RPMI7951 (cell line): ENCODE measurements at places on chromosomes 11 and 22. TPM values are rescaled to one million over a fixed set of nuclear protein-coding genes. Genes with fewer than 3 reads are reported as not detected.

PRR5L gene
- 23.2 and 42.0 TPM in 2 replicates for total RNA-seq

GRCh38 chr11:94000659-94001058, 20.5 kb upstream of the HEPHL1 start:
- no peak for DNase-seq

DNA sequence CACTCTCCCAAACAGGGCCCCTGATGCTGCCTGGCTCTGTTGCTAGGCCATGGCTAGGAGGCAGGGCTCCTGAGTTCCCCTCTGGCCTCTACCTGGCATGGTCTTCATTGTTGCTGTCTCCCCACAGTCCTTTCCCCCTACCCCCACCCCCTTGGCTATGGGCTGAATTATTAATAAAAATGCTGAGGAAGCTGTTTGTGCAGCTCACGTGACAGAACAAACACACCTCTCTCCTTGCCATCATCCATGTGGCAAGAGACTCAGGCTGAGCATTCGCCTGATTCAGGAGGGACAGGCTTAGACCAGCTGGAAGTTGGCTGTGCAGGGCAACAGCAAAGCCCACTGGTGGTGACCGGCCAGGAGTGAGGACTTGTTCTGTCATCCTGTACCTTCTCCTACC, 4.2 kb upstream of the SYT7 start:
- no peak for DNase-seq

- DNase-seq: no peak
Observed at GRCh38 chr11:47508240-47508957, 44.5 kb downstream of the CELF1 start.

SCGB1A1 gene
- not detected in 2 replicates for total RNA-seq

IGLL1 gene
- total RNA-seq: not detected in 2 replicates

DNA sequence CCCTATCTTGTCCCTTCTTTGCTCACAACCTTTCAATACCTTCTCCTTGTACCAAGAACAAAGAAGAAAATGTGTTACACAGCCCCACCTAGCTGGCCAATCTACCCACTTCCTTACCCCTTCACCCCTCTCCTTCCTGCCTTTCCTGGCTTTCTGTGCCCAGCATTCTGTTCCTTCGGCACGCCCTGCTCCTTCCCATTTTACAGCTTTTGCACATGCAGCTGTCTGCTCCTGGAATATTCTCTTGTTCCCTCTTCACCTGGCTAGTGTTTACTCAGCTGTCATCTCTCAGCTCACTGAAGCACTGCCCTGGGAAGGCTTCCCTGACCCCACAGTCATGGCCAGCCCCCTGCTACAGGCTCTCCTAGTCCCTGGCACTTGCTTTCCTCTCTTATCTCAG, 30.7 kb downstream of the SERPINH1 start:
- no peak for DNase-seq

- no peak for DNase-seq
Observed at GRCh38 chr11:4508886-4509285, 26.4 kb downstream of the OR52K1 start.

HOATZ gene
- not detected in 2 replicates for total RNA-seq

DNA sequence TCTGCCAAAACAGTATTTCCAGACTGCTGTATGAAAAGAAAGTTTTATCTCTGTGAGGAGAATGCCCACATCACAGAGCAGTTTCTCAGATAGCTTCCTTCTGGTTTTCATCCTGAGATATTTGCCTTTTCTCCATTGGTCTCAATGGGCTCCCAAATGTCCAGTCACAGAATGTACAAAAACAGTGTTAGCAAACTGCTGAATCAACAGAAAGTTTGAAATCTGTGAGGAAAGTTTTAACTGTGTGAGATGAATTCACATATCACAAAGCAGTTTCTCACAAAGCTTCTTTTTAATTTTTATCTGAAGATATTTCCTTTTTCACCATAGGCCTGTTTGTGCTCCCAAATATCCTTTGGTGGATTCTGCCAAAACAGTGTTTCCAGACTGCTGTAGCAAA, 207.2 kb upstream of the TRIM48 start:
- no peak for DNase-seq

GRCh38 chr22:24588381-24588756, 4.5 kb downstream of the LRRC75B start:
- peak; percentile 29 for DNase-seq

DNA sequence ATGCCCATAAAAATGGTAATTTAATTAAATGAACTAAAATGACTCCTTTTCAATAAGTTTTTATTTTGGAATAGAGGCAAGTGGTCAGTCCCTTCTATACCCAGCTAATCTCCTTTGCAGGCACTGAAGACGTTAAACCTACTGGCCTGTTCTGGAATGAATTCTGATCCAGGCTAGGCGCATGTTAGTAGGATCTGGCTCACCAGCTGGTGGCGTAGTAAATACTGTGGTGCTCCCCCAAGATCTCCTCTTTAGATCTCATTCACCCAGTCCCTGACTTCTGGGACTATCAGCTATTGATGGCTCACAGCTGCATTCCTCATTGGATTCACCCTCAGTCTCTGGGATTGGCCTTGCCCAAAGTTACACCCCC, 173.7 kb upstream of the DDI1 start:
- no peak for DNase-seq

IFITM10 gene
- total RNA-seq: 4.3 and 6.6 TPM in 2 replicates

GRCh38 chr11:108500721-108501120, 2.5 kb upstream of the POGLUT3 start:
- DNase-seq: no peak

C11orf87 gene
- total RNA-seq: not detected in 2 replicates

GRCh38 chr22:50524676-50525103, 708 bp downstream of the SCO2 start:
- peak; percentile 47 for DNase-seq

GRCh38 chr22:49068861-49069500, 758.7 kb downstream of the BRD1 start:
- no peak for DNase-seq

GRCh38 chr11:100956351-100956750, 173.3 kb downstream of the PGR start:
- DNase-seq: no peak

TBX10 gene
- not detected in 2 replicates for total RNA-seq

DNA sequence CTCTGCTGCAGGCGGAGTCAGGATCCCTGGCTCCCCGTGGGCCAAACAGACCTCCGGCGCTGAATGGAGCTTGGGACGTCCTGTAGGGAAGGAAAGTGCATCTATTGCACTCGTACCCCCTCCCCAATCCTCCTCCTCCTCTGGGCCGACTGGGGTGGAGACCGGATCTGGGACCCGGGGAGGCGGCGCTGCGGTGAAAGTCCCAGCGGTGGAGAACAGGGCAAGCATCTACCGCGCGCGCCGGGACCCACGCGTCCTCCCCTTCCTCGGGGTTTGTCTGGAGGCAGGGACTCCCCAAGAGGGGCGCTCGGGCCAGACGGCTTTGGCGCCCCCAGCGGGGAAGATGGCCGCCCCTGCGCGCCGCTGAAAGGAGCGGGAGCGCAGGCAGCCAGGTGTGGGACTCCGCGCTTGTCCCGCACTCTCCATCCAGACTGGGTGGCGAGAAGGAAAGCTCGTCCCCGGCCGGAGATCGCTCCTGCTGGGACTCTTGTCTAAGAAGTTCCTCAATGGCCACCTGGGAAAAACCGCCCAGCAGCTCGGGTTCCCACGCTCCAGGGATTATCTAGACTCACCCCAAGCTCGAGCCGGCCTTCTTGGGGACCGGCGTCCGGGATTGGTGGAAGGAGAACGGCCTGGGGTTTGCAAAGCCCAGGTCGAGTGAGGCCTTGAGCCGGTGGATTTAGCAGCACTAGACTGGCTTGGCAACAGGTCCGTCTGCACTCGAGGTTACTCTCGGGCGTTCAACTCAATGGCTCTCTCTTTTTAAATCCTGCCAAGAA, 718 bp downstream of the FADS2 start:
- no peak for DNase-seq

THY1 gene
- 949 and 1,053 TPM in 2 replicates for total RNA-seq

DNA sequence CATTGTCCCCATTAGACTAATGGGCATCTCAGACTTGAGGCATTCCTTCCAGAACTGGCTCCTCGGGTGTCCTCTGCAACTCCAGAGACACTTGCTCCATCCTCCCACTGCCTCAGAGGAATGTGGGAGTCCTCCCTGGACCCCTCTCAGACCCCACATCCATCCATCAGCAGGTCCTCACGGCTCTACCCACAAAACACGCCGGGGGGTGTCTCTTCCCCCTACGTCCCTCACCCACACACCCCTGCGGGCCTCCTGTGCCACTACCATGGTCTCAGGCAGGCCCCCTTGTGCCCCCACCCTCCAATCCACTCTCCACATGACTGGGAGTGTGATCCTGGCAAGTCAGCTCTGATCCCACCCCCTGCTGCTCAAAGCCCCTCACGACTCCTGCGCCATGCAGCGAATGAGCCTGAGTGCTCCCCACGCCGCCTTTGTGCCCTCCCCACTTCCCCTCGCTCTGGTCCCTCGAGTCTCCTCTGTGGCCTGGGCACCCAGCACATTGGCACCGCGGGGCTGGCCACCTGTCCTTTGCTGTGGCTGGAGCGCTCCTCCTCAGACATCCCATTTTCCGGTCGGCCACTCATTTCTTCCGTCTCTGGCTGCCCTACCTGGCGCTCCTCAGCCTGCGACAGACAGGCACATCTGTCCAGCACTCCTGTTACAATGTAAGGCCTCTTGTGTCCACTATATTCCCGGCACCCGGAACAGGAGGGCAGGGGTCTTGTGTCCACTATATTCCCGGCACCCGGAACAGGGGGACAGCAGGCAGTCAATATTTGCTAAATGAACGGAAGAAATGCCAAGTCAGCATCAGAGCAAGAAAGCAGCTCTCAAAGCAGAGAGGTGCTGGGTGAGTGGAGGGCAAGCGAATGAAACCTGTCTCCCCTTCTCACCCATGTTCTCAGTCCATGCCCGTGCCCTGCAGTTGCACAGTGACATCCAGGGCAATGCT, 14.2 kb upstream of the MOB2 start:
- no peak for DNase-seq

GRCh38 chr11:114109206-114110090, 49.9 kb downstream of the ZBTB16 start:
- DNase-seq: no peak

DNA sequence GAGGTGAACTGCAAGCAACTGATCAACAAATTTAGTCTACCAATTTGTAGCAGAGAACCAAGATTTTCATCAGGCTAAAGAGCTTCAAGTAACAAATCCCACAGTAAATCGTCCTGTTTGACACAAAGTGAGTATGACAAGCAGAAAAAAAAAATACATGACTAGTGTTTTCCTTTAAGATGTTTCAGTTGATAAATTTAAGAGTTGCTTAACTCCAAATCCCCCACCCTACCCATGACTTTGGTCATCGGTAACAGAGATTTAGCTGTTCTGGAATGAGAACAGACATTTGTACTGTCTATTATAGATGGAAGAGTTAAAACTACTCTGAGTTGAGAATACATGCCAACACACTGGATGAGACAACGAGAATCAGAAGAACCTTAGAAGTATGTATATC, 165.0 kb upstream of the MTMR2 start:
- DNase-seq: no peak

GRCh38 chr11:6202041-6202440, 3.0 kb downstream of the OR52W1 start:
- no peak for DNase-seq

DNA sequence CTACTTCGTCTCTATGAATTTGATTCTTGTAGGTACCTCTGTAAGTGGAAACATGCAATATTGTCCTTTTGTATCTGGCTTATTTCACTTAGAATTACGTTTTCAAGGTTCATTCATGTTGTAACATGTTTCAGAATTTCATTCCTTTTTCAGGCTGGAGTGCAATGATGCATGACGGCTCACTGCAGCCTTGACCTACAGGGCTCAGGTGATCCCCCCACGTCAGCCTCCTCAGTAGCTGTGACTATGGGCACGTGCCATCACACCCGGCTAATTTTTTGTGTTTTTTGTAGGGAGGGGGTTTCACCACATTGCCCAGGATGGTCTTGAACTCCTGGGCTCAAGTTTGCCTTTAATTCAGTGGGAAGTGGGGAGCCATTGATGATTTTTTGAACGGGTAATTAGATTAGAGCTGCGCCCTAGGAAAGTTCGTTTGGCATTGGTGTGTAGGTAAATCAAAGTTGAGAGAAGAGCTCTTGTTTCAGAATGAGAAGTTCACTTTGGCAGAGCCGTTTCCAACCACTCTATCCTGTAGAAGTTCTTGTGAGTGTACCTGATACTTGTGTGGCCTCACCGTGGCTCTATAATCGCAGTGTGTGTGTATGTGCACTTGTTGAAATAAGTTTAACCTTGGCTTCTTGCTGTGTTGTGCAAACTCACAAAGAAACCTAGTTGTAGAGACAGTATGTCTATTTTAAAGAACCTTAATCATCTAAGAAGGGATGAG, 115.9 kb downstream of the NAV2 start:
- DNase-seq: no peak

MS4A6E gene
- total RNA-seq: not detected in 2 replicates

GRCh38 chr22:27220339-27220738, 563.0 kb downstream of the MIAT start:
- peak; percentile 87 for DNase-seq

UPB1 gene
- total RNA-seq: under 0.01 TPM in 1 of 2 replicates, not detected in the other

KCTD14 gene
- total RNA-seq: 7.1 TPM in 2 replicates

DNA sequence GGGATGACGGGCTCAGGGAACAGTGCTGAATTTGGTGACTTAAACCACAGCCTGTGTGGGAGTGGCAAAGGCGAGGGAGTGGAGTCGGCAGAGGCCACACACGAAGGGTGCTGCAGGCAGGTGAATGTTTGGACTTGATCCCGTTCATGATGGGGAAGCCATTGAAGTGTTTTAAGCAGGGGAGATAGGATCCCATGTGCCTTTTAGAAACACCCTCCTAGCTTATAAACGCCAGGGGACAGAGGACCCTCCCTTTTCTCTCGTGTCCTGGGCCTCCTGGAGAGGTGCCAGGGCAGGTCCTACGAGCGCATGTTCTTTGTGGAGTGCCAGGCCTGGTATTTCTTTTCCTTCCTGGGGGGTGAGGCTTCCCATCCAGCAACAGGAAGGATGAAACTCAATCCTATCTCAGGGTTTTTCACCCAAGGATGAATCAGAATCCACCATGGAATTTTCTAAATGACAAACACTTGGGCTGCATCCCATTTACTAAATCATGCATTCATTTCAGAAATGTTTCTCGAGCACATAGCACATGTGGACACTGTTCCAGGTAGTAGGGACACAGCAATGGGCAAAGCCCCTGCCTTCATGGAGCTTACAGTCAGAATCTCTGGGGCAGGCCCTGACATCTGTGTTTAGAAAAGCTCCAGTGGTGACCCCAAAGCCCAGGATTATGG, 59.6 kb downstream of the CHRDL2 start:
- peak; percentile 85 for DNase-seq

GRCh38 chr11:81647374-81647773, 1086.3 kb downstream of the FAM181B start:
- no peak for DNase-seq

GRCh38 chr11:26332572-26332915, 614 bp downstream of the ANO3 start:
- no peak for DNase-seq

APOL5 gene
- not detected in 2 replicates for total RNA-seq

PTPN5 gene
- not detected in 2 replicates for total RNA-seq

GRCh38 chr11:77301510-77301909, at the start of gene GDPD4:
Gene GDPD4 (minus strand): TSS chr11:77301686. CDS start chr11:77285137, 16,549 bp downstream.
- DNase-seq: no peak

- DNase-seq: peak; percentile 41
Observed at GRCh38 chr22:46036558-46037408, 59.8 kb upstream of the WNT7B start.
